NCI-H2081 treated with DMSO at 0.1 percent for 48 hours (cell line): ENCODE measurements at places on chromosomes 7 and 10.

- no peak for DNase-seq
These were observed 26.7 kb downstream of the CPXM2 start for GRCh38 chr10:123864923-123865322.

GRCh38 chr10:75994357-75995040, 563.1 kb downstream of the LRMDA start:
- DNase-seq, result no peak

DNA sequence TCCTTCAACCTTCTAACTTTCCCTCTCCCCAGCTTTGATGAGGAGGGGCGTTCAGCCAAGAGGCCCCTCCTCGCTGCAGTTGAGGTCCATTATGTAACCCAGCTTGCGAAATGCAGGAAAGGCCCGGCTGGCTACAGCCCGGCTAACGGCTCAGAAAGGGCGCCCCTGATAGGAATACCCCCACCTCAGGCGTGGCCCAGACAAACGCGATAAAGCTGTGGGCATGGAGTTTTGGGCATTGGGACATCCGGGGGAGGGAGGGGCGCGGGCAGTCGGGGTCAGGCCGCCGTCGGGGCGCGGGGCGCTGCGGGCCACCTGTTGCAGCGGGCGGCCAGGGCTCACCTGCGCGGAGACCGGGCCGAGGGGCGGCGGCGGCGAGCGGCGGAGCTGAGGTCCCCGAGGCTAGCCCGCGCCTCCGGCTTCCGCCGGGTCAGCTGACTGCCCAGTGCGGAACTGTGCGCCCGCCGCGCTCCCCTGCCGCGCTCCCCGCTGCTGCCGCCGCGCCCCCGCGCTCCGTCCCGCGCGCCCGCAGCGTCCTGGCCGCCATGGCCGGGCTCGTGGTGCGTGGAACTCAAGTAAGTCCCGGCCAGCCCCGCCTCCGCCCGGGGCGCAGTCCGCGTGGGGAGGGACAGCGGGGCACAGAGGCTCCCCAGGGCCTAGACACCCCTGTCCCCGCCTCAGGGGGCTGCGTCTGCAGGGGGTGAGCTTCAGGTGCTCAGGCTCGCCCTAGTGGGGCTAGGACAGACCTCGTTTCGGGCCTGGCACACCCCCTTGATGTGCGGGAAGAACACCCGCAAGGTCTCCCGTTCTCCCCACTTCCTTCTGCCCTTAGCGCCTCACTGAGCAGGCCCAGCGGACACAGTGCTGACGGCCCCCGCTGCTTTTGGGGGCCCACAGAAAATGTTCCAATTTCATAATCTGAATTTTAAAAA, at the start of gene LRMDA:
TSS of gene LRMDA (plus strand) at position 445 of the 932 bp plus-strand sequence.
- DNase-seq, result no peak

GRCh38 chr10:71578069-71578468, 141.5 kb downstream of the C10orf105 start:
- DNase-seq, result no peak

- DNase-seq, result no peak
These were observed 1.8 kb downstream of the PARP12 start for GRCh38 chr7:140060788-140061606.

DNA sequence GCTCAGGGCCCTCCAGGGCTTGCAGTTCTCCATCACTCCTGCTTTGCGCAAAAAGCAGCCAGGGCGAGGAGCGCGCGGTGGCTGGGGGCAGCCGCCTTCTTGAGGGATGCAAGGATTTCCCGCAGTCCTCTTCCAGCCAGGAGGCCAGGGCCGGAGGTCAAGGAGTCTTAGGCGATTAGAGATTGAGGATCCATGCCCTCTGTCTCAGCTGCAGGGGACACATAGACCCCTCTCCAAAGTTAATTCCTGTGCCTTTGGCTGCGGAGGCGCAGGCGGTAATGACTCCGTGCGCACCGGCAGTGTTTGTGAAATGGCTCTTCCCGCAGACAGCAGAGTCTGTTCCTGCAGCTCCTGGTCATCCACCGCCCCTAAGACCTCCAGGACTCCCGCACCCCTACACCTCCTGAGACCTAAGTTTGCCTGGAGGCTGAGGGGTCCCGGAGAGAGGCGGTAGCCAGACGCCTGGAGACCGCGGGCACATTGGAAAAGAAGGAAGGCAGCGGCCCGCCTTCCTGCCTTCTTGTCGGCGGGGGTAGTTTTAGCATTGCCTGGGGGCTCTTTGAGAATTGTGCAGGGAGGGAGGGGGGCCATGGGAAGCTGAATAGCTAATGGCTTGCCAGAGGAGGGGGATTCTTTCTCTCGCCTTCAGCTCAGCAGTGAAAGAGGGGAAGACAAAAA, 3.3 kb upstream of the NEUROG3 start:
- no peak for DNase-seq

DNA sequence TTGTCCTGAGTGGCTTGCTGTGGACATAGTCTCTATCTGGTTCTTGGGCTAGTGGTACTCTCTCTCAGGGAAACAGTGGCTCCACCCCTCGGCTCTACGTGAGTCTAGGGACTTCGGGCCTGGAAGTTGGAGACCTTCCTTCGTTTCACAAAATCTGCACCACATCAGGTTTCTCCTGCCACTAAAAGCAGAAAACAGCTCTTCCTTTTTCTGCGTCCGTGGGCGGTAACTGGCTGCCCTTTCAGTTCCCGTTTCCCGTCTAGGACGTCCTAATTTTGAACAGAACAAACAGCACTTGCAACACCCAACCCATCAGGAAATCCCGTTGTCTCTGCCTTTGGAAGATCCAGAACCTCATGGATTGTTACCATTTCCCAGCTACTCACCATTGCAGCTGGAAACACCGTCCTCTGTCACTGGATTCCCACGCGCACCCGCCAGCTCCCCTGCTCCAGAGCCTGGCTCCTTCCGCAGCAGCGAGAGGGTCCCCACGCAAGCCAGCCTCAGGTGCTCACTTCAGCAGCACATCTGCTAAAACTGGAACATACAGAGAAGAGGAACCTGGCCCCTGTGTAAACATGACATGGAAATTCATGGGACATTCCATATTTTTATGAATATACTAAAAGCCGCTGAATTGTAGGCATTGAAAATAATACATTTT, 311.4 kb upstream of the AKR1E2 start:
- DNase-seq, result no peak
